ENCODE measurements at places on chromosomes 4 and X. TPM values are rescaled to one million over a fixed set of nuclear protein-coding genes. Genes with fewer than 3 reads are reported as not detected.

DNA sequence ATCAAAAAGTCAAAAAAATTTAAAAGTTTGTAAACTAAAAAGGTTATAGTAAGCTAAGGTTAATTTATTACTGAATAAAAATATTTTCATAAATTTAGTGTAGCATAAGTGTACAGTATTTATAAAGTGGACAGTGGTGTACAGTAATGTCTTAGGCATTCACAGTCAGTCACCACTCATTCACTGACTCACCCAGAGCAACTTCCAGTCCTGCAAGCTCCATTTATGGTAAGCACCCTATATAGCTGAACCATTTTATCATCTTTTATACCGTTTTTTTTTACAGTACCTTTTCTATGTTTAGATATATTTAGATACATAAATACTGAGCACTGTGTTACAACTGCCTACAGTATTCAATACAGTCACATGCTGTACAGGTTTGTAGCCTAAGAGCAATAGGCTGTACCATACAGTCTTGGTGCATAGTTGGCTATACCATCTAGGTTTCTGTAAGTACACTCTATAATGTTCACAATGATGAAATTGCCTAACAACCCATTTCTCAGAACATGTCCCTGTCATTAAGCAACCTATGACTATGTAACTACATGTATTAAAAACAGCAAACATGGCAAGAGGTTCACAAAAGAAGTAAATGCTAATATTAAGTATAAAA, 18.6 kb downstream of the ACSL4 start:
- DNase-seq, result no peak

DNA sequence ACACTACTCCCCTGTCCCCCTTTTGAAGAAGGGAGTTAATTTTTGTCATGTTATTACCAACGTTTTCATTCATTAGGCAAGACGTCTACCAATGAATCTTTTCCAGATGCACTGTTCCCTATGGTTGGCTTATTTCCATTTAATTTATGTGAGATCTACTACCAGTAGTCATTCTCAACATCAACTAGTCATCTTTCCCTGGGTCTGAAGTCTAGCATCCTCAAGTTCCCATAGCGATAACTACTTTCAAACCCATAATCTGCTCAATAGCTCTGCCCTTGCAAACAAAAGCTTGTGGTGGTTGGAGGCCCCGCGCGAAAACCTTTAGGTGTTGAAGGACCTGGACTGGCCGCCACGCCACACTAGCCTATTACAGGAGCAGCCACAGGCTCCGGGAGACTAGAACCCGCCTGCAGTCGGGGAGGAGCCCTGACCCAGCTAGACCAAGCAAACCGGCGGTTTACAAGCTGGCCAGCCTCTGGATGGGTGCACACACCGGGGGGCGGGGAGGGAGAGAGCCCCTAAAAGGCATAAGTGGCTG, 746 bp downstream of the PPAT start:
- DNase-seq, result no peak

- DNase-seq, result no peak
Observed at GRCh38 chr4:6134612-6135220, 65.6 kb downstream of the JAKMIP1 start.

Gene LRAT
- polyA plus RNA-seq, result not detected

Gene PPP1R2C
- not detected for polyA plus RNA-seq

DNA sequence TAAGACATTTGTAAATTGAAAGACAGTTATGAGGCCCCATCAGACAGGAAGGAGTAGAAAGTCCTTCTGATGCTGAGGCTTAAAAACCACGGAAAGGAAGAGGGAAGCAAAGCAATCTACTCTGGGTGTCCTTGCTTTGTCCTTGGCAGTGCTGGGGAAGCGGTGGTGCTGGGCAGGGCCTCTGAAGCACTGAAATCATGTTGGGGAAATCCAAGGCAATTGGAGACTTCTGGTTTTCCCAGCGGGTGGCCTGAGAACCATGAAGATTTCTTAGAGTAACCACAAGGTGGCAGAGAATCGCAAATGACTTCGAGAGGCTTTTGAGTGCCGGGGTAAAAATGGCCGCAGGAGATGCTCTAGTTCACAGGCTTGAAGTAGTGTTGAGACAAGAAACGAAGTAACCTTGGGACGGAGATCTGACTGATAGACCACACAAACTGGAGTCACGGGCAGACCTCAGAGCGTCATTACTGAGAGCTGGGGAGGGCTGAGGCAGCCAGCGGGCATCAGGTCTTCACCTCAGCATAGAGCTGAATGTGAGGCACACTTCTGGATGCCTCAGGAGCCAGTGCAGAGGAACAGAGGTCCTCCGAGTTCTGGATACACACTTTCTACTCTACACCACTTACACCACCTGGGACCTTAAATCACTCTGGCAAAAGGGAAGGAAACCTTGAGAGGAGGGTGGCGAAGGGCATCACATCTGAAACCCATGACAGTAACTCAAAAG, 130.7 kb upstream of the GPRIN3 start:
- DNase-seq, result no peak

- no peak for DNase-seq
Observed at GRCh38 chr4:3037957-3038461, 36.3 kb downstream of the HTT-AS start.

Data from BJ (cell line).